ENCODE measurements at places on chromosomes 2 and 18.
A peak's percentile ranks its signal among the peaks of the same experiment; 100 is the strongest.

DNA sequence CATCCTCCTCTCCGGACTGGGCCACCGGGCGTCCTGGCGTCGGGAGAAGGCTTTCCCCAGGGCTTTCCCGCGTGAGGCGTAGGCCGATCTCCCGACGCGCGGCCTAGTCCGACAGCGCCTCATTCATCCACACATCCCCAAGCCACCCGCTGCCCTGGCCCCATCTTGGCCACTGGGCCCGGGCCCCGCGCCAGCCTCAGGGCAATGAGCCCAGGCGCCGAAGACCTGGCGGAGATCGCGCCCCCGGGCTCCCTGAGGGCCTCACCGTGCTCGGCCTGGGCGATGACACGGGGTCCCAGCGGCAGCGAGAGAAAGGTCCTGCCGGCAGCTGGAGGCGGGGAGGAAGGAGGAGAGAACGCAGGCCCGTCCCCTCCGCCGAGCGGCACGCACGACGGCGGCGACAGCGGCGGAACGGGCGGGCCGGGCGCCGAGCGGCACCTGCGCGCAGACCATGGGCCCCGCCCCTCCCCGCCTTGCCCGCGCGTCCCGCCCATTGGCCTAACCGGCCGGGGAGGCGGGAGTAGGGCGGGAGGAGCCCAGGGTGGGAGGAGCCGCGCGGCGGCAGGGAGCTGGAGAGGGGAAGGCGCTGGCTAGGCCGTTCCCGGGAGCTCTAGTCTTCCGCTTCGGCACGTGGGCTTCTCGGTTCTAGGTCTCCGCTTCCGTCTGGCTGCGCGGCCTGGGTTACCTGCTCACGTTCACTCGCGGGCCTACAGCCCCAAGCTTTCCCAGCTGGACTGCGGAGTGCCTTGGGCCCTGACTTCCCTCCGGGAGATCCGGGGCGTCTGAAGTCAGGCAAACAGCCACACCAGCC lies at the start of gene OLA1:
Gene OLA1, minus strand, starts transcription at position 346 of the 811 bp plus-strand sequence. CDS start 1,717 bp downstream, outside the sequence.
- peak; percentile 93 for DNase-seq

DNA sequence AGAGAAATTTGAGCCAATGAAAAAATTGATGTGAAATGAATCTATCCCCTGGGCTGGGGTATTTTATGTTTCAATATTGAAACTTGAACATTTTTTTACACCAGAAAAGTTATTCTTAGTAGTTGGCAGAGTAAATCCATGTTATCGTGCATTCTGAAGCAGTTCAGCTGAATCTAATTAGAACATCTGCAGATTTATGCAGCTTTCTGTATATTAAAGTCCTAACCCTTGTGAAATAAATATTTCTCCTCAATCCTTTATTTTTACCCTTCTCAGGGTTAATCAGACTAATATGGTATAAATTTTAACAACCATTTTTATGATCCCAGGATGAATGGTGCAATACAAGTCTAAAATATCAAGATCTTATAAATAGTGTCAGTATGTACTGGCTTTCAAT lies 69.5 kb downstream of the CDH20 start:
- no peak for DNase-seq

GRCh38 chr2:208096080-208096479 lies 28.2 kb downstream of the CRYGD start:
- no peak for DNase-seq

- DNase-seq = no peak
Measured at GRCh38 chr2:178512484-178512883, 32.2 kb downstream of the PLEKHA3 start.

GRCh38 chr18:79005653-79006052 lies 26.0 kb downstream of the SALL3 start:
- no peak for DNase-seq

DNA sequence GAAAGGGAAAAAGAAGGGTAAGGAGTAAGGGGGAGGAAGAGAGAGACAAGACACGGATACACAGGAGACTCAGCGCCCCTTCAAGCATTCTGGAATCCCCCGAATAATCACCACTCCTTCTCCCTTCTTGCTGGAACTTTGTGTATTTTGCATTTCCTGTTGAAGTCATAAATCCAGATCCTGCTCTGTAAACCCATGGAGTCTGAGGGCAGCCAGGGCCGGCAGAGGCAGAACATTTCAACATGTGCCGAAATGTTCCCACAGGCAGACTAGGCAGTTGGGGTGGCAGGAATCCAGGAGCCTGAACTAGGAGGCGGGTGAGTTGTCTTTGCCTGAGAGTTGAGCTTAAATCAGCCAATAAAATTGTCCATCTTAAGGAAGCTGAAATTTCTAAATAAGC lies 193.1 kb downstream of the SH3RF3 start:
- DNase-seq = no peak

DNA sequence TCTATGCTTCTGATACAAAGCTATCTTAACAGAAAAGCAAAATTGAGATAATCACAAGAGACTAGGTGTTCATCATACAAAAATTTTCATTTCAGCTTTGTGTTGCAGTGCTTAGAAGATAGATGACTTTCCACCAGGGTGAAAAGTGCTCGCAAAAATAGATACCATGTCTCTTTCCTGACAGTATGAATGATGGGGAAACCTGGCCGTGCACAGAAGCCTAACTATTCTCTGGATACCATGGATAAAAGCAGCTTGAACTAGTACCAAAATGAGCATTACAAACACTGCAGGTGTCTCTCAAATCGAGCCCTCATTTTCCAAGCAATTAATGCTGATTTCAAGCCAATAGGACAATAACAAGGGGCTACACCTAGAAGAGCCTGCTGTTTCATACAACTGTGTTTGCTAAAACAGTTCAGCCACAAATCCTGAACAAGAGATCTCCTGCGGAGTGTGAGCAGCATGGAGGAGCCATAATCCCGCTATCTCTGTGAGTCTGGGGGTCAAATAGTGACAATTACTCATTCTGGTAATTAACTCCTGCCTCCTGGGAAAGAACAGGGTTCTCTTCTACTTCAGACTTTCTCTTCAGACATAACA lies 507.6 kb downstream of the PID1 start:
- DNase-seq = no peak

- DNase-seq = no peak
Measured at GRCh38 chr2:143435131-143435530, 305.9 kb downstream of the ARHGAP15 start.

DNA sequence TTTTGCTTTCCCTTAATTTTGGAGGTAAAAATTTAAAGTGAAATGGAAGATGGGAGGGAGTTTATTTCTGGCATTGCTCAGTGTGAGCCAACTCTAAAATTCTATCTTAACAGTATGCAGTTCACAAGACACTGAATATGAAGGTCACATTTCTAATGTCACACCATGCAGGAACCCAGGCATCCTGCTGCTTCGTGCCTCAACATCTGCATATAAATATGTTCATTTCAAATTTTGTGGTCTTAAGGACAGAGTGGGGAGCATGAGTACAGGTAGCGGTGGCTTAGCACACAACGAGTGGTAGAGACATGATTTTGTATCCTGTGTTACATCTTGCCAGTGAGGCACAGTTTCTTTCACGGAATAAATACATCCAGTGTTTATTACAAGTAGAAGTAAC lies 102.4 kb downstream of the ARL4C start:
- DNase-seq = no peak

- no peak for DNase-seq
Measured at GRCh38 chr2:216679658-216680024, 15.7 kb downstream of the IGFBP5 start.

- no peak for DNase-seq
Measured at GRCh38 chr2:40226637-40227036, 225.3 kb downstream of the SLC8A1 start.

DNA sequence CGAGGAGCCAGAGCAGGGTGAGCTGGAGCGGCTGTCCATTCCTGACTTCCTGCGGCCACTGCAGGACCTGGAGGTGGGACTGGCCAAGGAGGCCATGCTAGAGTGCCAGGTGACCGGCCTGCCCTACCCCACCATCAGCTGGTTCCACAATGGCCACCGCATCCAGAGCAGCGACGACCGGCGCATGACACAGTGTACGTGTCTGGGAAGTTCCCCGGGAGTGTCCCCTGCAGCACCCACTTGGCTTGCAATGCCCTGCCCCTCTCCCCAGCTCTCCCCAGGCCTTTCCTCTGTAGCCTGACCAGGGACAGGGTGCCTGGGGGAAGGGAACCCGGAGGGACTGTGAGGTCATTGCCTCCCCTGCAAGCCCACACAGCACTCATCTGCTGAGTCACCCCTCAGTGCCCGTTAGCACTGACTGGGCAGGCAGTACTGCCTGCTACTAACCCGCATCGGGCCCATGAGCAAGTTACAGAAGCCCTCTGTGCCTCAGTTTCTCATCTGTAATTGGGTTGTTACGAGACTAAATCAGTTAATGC lies 29.4 kb upstream of the GMPPA start:
- no peak for DNase-seq

DNA sequence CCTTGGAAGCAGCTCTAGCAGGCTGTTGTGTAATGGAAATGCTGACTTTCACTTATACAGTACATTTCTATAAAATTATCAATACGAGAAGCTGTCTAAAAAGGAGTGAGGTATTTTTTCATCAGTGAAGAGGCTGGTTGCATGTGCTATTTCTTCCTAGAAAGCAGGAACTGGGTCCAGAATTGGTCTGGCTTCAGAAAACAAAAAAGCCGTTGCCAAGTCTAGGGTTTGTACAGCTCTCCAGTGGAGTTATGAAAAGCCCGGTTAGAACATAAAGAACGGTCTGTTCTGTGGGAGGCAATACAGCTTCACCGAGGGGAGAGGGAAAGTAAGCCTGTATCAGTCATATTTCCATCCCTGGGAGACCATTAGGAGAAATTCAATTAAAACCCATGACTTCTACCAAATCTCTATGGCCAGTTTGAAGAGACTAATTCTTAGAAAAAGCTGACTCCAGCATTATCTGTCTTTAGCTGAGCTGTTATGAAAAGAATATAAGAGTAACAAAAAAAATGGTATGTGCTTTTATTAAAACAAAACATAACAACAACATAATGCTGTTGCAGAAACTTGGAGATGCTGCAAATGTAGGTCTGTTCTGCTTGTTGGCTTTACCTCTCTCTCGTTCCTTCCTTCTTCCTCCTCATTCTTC lies 217.0 kb downstream of the CMPK2 start:
- DNase-seq = no peak

DNA sequence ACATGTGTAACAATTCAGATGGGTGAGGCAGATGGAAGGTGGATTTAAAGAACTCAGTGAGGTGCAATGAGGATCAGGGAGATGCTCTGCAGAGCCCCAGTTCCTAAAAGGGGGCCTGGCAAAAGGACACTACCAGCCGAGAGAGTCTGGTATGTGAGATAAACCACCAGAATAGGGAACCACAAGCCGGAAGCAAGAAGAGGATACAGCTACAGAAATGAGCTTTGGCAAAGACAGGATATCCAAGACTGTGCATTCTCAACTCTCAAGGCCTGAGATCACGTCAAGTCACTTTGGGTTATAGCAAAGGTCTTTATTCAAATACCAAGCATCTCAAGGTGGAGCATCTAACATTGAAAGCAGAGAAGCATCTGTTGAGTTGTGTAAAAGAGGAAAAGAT lies 293.5 kb downstream of the ARHGAP15 start:
- peak; percentile 9 for DNase-seq

DNA sequence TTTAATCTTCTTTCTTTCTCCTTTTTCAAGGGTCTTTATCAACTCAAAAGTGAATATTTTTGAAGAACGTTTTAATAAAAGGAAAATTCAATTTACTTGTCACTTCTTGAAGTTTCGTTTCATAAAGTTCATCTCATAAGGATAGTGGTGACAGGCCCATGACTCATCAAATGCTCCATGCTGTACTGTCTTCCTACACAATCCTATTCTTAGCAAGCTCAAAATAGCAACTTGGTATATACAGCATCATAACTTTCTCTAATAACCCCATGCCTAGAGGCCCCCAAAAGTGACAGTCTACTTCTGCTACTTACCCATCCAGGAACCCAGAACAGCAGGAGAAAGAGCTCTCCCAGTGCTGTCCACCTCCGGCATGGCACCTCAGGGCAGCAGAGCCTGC lies 7.7 kb downstream of the FBXO15 start:
- no peak for DNase-seq

- no peak for DNase-seq
Measured at GRCh38 chr18:31723639-31723989, 37.1 kb downstream of the SLC25A52 start.

DNA sequence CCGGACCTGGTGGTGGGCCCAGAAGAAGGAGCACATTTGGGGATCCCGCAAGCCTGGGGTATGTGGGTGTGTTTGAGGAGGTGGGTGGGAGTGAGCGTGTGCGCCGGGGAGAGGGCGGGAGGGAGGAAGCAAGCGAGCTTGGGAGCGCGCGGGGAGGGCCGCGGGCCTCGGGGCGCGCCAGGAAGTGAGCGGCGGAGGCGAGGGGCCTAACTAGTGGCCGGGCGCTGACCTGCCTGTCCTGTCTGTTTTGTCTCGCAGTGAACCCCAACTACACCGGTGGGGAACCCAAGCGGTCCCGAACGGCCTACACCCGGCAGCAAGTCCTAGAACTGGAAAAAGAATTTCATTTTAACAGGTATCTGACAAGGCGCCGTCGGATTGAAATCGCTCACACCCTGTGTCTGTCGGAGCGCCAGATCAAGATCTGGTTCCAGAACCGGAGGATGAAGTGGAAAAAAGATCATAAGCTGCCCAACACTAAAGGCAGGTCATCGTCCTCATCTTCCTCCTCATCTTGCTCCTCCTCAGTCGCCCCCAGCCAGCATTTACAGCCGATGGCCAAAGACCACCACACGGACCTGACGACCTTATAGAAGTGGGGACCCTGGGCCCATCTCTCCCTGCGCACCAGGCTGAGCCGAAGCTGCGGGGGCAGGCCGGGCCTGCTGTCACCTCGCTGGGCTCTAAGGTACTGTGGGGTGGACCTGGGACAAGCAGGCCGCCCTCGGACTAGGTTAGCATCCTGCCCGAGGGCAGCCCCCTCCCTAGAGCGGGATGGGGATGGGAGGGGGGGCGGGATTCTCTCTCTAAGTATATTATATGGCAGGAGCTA lies 1.2 kb downstream of the HOXD4 start:
- DNase-seq = no peak

GRCh38 chr2:101981066-101981465 lies 10.7 kb upstream of the IL1R2 start:
- DNase-seq = no peak

- no peak for DNase-seq
Measured at GRCh38 chr2:126894585-126895182, 4.0 kb upstream of the TEX51 start.

DNA sequence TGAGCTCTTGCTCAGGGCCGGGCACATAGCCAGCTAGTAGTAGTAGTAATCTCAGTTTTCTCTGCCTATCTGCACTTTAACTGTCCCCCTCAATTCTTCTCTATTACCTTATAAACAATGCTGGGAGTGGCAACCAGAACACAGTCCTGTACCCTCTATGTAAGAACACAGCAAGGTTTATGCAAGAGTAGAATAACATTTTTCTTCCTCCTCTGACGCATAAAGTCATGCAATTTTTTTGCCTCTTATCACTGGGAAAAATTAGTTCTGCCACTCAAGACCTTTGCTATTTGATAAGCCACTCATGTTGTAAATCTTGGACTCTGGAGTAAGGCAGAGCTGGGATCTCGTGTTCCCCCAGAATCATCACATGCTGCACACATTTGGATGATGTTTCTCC lies 200.7 kb upstream of the SOX11 start:
- DNase-seq = no peak

DNA sequence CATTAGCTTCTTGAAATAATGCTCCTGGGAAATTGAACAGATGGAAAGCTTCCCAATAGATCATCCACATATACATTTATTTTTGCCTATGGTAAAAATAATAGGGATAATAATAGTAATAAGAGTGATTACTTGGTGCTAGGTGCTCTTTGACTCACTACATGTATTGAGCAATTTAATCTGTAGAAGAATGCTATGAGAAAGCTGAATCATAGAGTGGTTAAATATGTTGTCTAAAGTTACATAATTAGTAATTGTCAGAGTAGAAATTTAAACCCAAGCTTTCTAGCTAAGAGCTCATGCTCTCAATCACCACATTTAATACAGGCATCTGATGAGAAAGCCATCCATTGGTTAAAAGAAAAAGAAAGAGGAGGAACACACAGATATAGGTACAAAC lies 590.5 kb upstream of the SLC8A1 start:
- DNase-seq = no peak

All from CD4-positive, alpha-beta T cell treated with Interleukin-15 for 4 hours (primary cell).